Lung microvascular endothelial cell (primary cell): ENCODE measurements at places on chromosomes 4 and X.
A peak's percentile ranks its signal among the peaks of the same experiment; 100 is the strongest.

GRCh38 chr4:114229706-114230105, 250.3 kb upstream of the ARSJ start:
- DNase-seq: no peak

- DNase-seq: no peak
Measured at GRCh38 chr4:47221721-47222120, 190.4 kb downstream of the GABRB1 start.

GRCh38 chr4:44791831-44792230, 65.5 kb upstream of the GNPDA2 start:
- DNase-seq: no peak

DNA sequence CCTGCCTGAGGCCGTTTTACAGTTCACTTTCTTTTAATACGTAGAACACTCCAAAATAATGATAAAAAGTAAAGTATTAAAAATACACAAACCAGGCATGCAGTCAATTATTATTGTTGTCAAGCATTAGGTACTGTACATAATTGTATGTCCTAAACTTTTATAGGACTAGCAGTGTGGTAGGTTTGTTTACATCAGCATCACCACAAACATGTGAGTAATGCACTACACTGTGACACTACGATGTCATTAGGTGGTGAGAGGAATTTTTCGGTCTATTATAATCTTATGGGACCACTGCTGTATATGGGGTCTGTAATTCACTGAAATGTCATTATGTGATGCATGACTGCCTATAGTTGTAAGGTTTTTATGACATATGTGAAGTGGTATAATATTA, 149.5 kb upstream of the SH3RF1 start:
- DNase-seq: no peak

GRCh38 chrX:70436343-70436742, 8.3 kb upstream of the DLG3 start:
- DNase-seq: no peak

DNA sequence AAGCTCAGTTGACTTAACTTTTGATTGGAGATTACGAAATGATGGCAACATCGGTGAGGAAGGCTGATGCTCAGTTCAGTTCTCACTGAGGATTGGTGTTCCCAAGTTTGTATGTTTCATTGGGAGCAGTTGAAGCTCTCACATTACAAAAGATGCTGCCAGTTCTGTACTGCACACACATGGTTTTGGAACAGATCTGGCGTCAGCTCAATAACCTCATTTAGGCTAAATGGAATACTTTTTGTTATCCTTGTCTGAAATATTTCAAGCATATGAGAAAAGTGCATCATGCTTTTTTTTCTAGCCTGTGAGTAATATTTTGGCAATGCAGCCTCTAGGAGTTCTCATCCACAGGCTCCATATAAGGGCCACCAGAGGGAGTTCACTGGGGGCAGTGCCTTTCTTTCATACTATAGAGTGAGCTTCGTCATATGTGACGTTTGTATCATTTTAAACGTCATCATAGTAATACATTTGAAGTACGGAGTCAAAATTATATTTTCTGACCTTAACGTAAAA, 4.1 kb downstream of the ENPEP start:
- DNase-seq: no peak

- DNase-seq: no peak
Measured at GRCh38 chr4:153528705-153529485, 62.7 kb downstream of the TMEM131L start.

DNA sequence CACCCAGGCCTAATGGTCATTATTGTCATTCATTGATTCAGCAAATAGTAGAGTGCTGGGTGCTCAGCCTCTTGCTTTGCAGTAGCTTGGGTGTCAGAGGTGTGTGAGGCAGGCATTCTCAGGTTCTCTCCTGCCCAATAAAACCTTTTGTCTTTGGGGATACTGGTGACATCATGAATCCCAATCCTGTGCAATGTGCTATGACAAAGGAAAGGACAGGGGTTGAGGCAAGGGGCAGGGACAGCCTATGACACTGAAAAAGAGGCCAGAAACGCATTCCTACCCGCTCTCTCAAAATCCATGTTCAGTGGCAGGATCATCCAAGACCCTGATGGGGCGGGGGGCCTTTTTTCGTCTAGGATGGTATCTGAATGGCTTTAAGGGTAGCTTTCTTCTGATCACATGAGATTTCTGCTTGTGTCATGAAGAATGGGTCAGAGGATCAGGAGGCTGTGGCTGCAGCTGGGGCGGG, 1.5 kb upstream of the FAM193A start:
- peak; percentile 4 for DNase-seq

DNA sequence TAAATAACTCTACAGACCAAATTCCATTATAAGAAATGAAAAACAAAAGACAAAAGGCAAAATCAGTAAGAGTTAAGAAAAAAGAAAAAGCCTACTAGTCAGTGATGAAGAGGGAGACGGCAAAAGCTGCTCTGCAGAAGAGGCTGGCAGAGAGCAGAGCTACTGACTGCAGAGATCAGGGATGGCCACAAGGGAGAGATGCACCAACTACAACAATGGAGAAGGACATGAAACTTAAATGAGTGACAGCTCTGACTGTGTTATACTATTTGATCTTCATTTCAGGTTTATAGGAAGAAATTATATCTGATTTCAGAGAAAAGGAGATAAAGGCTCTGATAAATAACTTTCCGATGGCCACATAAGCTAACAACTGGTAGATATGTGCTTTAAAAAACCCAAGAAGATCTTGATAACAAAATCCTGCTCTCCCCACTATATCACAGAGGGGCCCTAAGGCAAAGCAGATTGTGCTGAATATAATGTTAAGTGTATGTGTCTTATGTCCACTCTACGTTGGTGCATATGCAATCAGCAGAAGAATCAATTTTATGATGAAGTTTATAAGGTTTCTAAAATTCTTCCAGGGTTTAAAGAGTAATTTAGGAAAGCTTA, 58.4 kb upstream of the COX18 start:
- DNase-seq: peak; percentile 68

DNA sequence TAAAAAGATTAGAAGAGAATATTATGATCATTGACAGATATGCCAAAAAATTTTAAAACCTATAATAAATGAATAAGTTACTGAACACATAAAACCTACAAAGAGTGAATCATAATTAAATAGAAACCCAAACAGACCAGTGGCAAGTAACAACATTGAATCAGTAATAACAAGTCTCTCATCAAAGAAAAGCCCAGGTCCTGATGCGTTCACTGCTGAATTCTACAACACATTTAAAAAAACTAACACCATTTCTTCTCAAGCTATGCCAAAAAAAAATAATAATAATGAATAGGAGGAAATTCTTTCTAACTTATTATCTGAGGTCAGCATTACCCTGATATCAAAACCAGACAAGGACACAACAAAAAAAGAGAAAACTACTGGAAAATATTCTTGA, 30.6 kb downstream of the ACTRT1 start:
- peak; percentile 37 for DNase-seq

DNA sequence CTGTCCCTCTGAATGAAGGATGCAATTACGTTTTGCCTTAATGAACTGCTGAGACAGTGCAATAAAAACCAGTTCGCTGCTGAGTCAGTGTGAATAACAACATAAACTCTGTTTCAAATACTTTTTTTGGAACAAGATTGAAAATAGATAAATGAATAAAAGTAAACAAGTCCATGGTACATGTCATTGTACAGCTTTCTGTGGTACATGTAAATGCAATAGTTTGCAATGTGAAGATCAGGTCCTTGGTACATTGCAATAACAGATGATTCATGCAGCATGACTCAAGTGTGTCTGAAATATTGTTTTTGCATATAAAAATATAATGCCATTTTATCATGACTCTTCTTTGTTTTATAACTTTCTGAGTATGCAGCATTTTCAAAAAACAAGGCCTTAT, 193.4 kb upstream of the PACRGL start:
- no peak for DNase-seq

DNA sequence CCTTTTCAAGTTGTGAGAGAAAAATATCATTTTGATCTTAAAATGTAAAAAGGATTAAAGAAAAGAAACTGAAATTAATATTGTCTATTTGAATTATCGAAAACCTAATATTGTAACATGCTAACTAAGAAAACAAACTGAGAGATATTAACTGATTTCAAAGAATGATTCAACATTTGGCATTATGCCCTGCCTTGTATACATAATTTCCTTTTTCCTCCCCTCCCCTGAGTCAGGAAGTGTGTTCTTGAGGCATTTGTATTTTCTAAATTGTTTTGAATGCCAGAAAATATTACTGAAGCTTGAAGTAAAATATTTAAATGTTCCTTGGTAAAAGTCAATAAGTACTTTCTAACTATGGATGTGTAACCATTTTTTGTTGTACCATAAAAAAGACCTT, 49.4 kb downstream of the RPS6KA3 start:
- DNase-seq: peak; percentile 83

DNA sequence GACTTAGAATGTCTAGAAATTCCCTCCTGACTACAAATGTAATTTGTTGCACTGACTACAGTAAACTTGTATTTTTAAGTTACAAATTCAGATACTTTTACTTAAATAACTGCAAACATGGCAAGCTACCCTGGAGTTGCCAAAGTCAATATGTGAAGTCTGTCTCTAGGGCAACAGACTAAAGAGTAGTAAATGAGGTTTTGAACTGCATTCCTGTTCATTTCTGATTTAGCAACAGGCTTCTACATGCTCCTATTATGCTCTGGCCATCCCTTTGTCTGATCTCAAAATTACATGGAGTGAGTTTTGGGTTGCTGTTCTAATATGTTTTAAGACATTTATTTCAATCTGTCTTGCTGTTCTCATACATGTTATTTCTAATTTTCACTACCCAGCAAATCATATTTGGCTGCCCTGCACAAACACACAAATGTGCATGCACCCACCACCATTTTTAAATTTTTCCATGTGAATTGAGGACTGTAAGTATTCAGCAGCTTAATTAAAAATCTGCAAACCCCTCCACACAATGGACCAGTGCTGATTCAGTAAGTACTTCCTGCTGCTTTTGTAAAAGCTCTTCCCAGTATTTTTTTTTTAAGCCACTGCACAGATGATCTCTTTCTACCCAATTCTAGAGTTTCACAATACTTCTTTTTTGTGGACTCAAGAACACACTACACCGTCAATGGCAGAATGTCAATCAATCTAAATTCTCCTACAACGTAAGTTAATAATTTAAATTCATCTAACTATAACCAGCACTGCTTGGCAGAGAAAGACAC, 26.7 kb downstream of the SH3RF1 start:
- DNase-seq: peak; percentile 54

DNA sequence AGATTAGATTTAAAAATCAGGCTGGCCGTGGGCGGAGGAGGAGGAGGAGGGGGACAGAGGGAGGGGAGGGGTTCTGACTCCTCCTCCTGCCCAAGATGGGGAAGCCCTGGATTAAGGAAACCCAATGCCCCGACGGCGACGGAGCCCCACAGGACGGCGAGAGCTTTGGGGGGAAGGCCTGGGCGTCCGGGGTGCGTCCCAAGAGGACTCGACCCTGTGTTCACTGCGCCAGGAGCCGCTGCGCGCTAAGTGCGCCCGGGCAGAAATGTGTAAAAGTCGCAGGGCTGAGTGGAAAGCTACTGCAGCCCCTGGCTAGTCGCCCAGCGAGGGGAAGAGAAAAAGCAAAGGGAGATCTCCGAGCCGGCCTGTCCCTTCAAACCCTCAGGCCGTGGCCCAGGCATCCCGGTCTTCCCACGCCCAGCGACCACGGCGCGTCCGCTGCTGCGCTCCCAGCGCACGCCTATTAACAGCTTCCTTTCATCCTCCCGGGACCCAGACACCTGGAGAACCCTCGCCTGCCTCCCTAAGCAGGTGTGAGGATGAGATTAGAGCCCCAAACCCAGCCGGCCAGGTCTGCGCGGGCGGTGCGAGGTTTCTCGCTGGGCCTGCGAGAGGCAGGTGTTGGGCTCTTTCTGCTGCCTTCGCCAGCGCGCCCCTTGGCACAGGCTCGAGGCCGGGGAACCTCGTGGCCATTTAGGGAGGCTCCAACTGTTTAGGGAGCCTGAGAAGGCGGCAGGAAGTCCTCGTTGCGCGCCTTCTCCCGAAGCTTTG, 1.4 kb upstream of the RPS6KA3 start:
- peak; percentile 31 for DNase-seq

DNA sequence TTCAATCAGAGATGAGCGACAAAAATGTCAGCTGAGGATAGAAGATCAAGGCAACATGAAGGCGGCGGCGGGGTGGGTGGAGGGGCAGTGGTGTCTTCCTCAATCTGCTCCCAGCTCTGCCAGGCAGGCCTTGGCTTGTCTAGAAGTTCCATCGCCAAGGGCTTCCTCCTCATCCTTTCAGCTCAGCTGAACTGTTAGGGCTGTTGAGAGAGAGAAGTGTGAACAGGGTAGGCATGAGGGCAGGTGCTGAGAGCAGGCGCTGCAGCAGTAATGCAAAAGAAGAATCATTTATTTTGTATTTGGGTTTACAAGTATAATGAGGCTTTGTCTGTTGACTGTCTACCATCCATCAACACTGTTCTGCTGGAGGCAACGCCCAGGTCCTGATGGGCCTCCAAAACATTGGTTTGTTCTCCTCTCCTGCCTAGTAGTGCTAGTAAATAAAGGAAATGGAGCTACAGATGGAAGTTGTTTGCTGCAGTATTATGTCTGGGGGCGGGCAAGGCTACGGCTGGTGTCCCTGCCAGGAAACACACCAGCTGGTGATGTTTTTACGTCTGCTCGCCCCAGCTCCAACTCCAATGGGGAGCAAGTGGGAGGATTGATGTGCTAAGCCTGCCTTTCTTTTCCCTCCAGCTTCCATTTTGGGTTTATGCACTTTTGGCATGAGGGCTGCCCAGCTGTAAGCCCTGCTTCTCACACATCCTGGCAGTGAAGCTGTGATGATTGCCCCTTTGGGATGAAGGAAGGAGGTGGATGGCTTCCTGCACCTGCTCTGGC, 139.4 kb upstream of the BOD1L1 start:
- peak; percentile 53 for DNase-seq

DNA sequence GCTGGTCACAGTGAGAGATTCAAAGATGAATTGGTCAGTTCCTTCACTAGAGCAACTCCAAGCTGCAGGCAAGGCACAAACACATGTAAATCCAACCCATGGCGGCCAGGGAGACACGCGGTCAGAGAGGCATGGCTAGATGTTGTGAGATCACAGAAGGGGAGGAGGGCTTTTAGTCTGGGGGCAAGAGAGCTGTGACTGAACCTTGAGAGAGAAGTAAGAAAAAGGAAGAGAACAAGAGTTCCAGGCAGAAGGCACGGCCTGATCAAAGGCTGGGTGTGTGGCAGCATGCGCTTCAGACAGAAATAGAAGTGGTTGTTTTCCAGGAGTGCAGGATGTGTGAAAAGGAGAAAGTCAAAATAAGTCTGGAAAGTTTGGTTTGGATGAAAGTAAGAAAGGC, 15.9 kb downstream of the CCDC149 start:
- DNase-seq: no peak
